ENCODE measurements at places on chromosomes 4 and X.
A peak's percentile ranks its signal among the peaks of the same experiment; 100 is the strongest.

GRCh38 chrX:123878252-123878721 lies 18.4 kb downstream of the XIAP start:
- no peak for DNase-seq

GRCh38 chr4:122764821-122765215 lies 32.3 kb downstream of the BBS12 start:
- no peak for DNase-seq

DNA sequence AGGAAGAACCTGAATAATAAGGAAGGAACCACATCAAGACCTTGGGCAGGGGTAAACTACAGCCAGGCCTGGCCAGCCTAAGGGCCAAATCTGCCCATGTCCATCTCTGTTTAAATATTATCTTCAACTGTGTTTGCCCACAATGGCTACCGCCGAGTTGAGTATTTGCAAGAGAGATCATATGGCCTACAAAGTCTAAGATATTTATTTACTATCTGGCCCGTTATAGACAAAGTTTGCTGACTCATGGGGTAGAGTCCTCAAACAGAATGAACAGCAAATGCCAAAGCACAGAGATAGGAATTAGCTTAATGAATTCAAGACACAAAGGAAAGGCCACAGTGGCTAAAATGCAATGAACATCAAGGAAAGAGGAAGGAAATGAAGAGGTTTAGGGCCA lies 44.8 kb downstream of the RPS6KA3 start:
- no peak for DNase-seq

GRCh38 chr4:157128395-157128794 lies 52.4 kb downstream of the GLRB start:
- peak; percentile 15 for DNase-seq

- DNase-seq, result no peak
Observed at GRCh38 chr4:143586080-143586479, 72.6 kb downstream of the SMARCA5 start.

GRCh38 chr4:78566834-78567499 lies 15.4 kb downstream of the ANXA3 start:
- DNase-seq, result no peak

DNA sequence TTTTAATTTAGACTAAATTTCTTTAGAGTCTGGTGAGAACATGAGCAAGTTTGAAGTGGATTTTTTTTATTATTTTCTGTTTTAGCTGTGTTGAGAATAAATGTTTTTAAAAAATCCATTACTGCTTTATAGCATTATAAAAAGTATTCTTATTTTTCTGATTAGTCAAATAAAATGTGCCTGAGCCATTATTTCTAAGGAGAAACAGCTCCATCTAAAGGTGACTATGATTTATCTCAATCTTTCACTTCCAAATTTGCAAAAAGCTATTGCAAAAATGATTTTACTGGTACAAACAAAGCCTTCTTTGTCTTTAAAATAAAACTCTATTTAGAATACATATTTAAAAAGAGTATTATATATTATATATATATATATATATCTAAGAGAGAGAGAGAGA lies 959.2 kb downstream of the FAM133A start:
- no peak for DNase-seq

- DNase-seq, result no peak
Observed at GRCh38 chrX:150642423-150642822, 50.8 kb upstream of the MTMR1 start.
